ENCODE measurements at places on chromosomes 6 and 20.

DNA sequence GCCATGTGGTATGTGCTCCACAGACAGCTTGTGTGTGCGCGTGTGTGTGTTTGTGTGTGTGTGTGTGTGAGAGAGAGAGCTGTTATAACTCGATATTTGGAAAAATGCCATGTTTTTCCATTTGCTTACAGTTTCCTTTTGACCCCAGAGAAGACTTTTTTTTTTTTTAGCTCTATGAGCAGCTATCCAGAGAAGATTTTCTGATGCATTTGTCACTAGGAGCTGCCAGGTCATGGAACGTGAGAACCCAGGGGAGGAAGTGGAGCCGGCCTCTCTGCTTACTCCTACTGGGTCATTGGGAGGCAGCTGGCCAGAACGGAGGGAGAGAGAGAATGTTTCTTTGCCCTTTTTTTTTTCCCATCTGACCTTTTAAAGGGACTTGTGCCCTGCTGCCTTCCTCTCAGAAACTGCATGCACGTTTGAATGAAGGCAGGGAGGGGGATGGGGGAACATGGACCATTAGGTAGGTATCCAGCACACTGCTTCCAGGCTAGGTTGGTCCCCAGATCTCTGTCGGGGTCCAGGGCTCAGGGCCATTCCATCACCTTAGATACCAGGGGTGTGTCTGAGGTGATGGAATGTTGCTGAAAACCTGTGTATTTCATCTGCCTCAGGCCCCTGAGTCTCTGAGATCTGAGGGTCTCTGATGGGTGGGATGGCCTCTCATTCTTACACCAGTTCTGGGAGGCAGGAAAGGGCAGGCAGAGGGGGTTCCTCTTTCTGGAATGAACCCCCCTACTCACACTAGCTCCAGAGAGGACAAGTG lies 11.2 kb upstream of the MRPS18A start:
- DNase-seq = no peak

DNA sequence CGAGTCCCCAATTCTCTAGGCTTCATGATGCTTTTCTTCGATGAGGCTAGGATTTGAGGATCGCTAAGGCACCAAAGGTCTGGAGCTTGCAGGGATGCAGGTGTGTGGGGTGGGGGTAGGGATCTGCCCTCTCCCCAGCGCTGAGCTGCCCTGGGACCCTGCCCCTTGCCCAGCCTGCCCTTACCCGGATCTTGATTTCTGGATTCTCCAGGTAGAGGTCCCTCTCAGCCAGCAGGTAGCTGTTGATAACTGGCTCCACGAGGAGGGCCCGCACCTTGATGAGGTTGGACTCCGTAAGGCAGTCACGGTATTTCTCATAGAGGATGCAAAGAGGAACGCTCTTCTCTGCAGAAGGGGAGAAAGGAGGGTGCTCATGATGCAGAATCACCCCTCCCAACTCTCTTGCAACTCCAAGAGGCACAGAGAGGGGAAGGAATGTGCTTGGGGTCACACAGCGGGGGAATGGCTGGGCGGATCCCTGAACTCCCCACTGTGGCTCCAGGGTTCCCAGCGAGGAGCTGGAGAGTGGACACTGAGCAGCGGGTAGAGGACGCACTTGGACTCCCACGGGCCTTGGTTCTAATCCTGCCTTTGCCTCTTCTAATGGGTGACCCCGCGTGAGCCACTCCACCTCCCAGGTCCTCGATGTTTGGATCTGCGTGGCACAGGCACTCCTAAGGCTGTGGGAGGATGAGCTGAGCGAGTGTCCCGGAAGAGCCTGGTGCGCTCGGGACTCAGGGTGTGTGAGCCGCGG lies 32.7 kb downstream of the TGM2 start:
- DNase-seq = no peak

- DNase-seq = no peak
Measured at GRCh38 chr6:3919130-3919628, 70.0 kb downstream of the FAM50B start.

DNA sequence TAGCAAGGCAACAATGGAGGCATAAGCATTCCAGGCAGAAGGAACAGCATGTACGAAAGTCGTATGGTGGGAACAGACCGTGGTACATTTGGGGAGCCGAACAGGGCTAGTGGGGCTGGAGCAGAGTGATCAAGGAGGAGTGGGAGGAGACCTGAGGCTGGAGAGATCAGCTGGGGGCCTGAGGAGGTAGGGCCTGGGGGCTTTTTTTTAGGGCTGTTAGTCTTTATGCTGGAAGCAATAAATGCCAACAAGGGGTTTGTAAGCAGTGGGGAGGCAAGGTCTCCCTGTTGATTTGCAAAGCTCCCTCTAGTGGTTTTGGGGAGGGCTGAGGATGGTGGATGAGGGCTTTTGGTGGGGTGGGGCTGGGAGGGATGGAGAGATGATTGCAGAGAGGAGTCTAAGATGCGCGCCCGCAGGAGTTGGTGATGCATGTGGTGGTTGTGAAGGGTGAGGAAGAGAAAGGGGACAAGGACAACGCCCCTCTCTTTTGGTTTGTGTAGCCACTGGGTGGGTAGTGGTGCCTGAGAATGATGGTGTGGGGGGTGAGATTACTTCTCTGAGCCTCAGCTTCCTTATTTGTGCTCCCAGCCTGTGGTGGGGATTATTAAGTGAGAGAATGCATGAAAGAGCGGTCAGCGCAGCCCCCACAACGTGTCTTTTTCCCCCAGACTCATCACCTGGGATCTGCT lies 74.1 kb upstream of the TOX2 start:
- DNase-seq = peak; percentile 5

DNA sequence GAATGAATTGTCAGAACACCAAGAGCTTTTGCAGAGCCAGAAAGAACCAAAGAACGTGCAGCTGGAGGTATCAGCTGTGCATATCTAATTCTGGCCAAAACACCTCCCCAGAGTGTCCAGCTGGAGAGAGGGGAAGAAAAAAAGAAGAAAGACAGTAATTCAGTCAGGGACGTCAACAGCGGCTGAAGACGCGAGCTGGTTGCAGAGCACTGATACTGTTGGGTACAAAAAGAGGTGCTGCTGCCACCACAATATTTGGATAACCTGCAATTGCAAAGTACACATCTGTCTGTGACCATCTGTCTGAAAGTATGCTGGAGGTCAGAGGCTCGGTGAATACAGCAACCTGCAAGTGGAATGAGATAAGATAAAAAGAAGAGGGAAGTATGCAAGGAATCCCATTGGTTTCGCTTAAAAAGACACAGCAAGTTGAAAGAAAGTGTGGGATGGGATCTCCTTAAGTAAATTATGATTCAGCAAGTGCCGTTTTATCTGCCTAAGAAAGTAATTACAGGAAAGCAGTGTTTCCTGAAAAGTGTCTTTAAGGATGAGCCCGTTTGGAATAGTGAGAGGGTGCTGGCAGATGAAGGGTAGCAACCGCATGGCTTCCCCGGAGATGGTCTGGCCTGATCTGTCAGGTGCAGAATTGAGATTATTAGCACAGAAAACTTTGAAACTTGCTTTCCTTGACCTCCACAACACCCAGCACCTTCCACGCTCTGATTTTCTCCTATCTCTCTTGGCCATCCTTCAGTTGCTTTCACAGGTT lies 189.9 kb upstream of the PRDM1 start:
- no peak for DNase-seq

- no peak for DNase-seq
Measured at GRCh38 chr6:169229615-169230321, 23.9 kb downstream of the THBS2 start.

DNA sequence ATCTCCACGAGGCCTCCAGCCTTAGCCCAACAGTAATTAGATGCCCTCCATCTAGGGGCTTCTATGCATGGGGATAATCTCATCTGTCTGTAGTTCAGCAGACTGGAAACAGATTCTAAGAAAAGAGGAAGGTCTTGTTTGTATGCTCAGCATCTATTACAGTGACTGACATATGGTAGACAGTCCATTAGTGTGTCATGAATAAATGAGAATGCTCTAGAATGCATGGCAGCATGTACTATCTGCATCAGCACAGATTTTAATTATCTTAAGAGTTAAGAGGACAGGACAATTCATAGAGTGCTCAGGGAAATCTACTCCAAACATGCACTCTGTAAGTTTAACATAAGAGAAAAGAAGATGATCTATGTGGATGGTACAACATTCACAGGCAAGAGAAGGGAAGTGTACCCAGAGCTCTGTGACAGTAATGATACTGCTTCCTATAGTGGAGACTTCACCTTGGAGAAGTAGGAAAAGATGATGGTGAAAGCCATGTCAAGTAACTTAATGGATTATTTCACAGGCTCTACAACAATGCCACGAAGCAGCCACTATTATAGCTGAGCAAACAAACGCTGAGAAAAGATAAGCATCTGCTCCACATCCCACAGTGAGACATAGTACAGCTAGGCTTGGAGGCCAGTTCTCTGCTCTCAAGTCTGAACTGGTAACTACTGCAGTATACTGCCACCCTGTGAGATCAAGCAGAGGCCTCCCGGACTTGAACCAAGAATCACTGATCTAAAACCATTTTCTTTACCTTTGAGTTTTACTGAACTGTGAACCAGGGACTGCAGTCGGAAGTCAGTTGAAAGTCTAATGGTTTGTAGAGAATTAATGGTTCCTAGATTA lies 309.2 kb upstream of the SPTLC3 start:
- no peak for DNase-seq

GRCh38 chr6:108120311-108120710 lies 45.5 kb upstream of the NR2E1 start:
- DNase-seq = no peak

DNA sequence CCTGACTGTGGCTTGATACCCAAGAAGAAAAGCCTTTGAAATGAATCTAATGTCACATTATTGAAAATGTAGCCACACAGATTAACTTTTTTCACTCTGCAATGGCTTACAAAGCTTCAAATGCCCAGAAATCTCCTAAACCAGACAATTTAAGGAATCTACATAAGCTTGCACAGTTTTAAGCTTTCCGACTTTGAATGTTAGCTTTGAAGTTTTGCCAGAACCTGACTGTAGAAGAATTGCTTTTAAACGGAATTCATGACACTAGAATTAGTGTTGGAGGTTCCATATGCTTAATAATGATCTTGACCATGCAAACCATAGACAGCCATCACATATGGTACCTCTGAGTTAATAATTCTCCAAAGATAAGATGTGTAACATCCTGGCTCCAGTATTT lies 798.5 kb upstream of the EPHA7 start:
- no peak for DNase-seq

DNA sequence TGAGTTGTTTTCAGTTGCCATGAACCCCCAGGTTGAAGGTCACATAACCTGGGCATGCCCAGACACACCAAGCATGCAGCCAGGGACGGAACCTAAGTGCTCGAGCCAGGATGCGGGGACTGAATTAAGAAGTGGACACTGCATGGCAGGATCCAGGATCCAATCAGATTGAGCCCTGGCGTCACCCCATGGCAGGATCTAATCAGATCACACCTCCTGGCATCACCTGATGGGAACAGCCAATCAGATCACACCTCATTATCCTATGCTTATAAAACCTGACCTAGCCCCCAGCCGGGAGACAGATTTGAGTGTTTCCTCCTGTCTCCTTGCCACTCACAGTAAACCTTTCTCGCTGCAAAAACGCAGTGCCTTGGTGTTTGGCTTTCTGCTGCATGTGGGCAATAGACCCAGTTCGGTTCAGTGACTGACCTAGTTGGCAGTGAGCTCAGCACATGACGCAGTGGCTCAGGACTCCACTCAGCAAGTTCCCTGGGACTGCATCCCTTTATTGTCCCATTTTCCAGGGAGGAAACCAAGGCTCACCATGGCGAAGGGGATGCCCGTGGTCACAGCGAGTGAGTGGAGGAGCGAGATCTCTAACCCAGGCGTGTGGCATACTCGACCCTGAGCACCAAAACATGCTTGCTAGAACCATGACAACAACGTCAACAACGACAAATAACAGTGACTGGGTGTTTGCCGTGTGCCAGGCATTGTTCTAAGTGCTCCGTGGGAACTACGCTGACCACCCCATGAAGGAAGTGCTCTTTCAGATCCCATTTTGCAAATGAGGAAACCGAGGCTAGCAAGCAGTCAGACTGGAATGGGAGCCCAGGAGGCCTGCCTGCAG lies 66.3 kb downstream of the RBM38 start:
- DNase-seq = no peak

GRCh38 chr6:168162366-168162765 lies 83.4 kb upstream of the FRMD1 start:
- no peak for DNase-seq

DNA sequence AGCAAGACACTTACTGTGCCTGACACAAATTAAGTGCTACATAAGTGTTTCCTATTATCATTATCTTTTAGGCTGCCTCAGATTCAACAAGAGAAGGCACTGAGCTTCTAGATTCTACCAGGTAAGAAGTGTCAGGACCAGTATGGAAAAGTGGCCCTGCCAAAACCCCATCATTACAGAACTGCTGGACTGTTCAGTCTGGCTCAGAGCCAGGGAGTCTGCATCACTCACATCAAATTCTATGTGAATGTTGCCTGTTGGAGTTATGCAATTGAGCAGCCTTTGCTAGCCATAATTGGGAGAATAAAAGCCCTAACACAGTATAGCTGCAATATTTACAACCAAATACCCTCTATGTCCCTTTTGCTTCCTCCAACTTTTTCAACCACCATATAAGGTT lies 70.9 kb downstream of the ATG5 start:
- DNase-seq = no peak

DNA sequence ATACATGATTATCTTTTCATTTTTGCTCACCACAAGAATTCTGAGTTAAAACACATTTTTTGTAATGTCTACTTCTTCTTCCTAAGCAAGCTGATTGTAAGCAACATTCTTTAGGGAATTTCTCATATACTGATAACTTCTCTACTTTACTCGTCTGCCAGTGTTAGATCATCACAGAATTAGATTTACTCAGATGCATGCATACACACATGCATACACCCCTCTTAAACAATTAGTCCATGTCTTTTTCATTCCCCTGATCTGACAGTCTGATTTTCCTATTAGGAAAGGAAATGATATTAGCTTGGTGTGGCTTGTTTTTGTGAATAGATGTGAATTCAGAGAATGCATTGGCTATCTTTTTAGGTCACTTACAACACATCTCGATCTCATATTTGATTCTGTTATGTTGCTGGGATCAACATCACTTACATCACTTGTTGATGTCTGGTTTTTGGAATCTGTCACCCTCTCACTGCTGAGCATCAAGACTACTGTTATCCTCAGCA lies 91.4 kb downstream of the FIG4 start:
- DNase-seq = no peak

GRCh38 chr20:35048739-35049138 lies 43.9 kb downstream of the TRPC4AP start:
- no peak for DNase-seq

- no peak for DNase-seq
Measured at GRCh38 chr20:13581451-13581850, 57.3 kb downstream of the TASP1 start.
